Effector memory CD4-positive, alpha-beta T cell (primary cell): ENCODE measurements at places on chromosomes 2 and 18.

DNA sequence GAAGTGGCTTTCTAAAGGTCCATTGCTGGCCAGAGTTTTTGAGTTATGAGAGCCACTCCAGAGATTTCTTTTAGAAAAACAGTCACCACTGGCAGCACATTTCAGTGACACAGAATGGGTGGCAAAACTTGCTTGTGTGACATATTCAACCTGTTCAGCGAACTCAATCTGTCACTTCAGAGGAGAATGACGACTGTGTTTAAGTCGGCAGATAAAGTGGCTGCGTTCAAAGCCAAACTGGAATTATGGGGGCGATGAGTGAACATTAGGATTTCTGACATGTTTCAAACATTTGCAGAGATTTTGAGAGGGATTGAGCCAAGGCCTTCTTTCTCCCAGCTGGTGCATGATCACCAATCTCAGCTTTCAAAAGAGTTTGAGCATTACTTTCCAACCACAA is 139.6 kb upstream of the B3GNT2 start:
- no peak for DNase-seq

DNA sequence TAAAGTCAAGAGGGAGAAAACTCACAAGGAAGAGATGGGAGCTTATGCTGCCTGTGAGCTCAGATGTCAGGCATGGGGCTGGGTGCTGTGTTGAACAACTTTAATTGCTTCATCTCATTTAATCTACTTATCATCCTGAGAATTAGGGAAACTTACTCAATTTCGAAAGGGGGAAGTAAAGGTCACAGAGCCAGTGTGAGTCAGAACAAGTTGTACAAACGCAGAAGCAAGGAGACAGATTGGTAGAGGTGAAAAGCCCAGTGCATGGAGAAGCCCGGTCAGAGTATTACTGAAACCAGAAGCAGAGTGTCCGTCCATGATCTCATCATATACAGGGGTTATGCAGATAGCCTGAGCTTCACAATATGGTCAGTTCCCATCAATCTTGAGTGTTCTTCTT is 281.1 kb upstream of the POU3F3 start:
- DNase-seq = no peak

- no peak for DNase-seq
These were observed 381.6 kb downstream of the ERBB4 start for GRCh38 chr2:212157012-212157411.

DNA sequence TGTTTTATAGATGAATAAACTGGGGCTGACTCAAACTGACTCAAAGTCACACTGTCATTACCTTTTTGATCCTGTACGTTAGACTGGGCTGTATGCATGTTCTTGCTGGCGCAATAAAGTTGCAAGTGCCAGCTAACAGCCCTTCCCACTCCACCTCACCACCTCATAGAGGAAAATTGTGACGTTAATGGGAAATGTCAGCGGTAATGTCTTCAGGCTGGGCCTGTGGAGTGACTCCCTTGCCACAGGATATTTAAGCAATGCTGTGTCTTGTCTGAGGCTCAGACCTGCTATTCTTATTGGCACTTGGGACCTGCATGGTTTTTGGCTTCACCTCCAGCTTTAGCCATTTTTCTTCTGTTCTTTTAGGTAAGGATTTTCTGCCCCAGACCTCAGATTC is 25.2 kb upstream of the CASP10 start:
- no peak for DNase-seq

DNA sequence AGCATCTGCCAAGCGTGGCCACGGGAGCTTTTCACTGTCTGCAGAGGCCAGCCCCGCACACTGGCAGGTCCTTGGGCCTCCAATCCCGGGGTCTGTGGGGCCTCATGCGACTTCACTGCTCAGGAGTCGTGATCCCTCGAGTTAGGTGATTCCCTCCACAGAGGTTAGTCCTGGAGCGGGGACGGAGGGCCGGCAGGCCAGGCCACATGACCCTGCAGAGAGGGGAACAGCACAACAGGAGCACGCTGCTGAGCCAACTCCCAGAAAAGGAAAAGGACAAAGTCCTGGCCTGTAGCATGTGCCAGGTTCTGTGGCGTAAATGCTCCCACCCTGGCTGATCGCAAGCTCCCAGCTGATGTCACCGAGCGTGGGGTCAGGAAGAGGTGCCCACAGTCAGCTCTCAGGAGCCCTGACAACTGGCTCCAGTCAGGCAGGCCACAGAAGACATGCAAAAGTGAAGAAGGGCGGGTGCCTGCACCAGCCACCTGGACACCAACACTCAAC is 15.3 kb upstream of the PRLH start:
- DNase-seq = no peak

DNA sequence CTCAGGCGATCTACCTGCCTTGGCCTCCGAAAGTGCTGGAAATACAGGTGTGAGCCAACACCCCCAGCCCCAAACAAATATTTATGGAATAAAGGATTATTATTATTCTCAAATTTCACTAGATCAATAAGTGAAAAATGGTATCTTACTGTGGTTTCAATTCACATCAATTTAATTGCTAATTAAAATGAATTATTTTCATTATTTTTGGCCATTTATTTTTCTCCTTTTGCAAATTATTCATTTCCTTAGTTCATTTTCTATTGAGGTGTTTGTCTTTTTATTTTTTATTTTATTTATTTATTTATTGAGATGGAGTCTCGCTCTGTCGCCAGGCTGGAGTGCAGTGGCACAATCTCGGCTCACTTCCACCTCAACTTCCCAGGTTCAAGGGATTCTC is 11.9 kb upstream of the HS6ST1 start:
- no peak for DNase-seq

DNA sequence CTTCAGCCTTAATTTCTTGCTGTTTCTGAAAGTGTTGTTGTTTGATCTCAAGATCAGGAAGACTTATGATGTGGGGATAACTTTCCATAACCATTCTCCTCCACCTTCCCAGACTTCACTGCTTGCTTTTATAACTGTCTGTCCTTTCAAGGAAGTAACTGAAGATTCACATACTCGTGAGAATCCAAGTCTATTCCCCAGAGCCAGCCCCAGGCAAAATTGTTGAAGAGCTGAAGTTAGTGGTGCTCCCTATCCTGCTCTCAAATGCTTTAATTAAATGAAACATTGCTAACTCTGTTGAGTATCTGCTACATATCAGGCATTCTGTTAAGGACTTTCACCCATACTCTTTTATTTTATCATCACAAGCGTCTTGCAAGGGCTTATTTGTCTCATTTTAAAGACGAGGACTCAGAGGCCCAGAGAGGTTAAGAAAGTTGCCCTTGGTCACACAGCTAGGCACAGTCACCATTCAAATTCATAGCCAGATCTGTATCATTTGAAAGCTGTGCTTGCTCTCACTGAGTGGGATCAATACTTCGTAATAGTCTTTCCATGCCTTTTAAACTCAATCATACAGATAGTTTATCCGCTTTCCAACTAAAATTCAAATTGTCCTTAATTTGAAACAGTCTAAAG is 189.8 kb upstream of the TCF4 start:
- no peak for DNase-seq

DNA sequence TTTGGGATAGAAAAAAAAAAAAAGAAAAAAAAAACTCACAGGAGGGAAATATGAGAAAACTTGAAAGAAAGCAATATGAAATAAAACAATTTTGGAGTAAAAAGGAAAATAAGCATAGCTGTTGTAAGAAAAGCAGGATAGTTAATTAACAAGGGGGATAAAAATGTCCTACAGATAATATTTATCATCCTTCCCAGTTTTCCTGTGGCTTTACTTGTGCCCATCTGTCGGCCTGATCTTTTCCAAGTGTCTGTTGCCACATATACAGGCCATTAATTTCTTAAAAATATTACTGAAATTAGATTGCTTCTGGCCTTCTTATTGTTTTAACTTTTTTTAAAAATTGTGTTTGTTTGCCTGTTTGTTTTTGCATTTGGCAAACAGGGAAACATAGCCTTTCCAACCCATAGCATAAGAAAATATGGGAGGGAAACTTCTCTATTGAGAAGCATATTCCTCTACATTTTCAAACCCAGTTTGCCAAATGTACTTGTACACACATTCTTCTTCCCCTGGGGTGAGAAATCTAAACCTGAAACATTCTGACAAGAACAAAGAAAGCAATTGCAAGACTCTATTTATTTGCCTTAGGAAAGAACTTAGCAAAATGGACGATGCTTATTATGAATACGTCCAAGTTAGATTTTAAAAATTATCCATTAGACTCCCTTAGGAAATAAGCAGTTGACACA is 272.3 kb downstream of the CDH20 start:
- DNase-seq = no peak

- no peak for DNase-seq
These were observed 84.5 kb downstream of the AFF3 start for GRCh38 chr2:100057901-100058261.

DNA sequence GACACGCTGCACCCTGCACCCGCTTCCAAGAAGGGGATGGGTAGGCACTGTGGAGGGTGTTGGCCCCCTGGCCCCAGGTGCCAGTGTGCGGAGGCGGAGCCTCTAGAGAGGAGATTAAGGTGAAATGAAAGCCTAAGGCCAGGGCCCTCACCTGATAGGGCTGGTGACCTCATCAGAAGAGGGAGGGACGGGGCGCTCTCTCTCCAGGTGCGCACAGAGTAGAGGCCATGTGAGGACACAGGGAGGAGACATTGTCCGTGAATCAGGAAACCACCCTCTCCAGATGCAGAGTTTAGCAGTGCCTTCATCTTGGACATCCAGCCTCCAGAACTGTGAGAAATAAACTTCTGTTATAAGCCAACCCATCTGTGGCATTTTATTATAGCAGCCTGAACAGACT is 62.3 kb downstream of the PSMG2 start:
- DNase-seq = no peak

GRCh38 chr2:224206816-224207215 is 167.7 kb upstream of the SERPINE2 start:
- DNase-seq = no peak

GRCh38 chr2:231691251-231691772 is 17.0 kb upstream of the PTMA start:
- DNase-seq = no peak

DNA sequence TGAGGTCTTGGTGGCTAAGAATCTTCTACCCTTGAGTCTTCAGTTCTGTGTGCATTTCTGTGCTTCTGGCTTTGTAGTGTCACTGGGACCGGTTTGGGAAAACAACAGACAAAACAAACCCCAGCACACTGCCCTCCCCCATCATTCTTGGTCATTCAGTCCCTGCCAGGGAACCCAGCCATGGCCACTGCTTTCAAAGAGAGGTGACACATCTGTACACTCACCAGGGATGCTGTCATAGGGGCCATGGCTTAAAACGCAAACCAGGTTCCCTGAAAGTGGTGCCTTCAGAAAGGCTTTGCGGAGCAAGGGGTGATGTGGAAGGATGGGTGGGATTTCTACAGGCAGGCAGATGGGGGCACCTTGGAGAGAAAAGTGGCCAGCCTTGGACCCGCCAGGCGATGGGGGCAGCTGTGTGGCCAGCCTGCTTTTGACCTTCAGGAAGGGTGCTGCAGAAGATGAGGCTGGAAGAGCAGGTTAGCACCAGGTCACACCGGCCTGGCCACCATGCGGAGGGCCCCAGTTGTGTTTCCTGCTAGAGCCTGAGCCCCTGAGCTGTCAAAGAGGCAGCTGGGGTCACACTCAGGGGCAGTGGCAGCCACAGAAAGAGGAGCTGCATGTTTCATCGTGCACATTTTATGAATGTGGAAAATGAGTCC is 101.3 kb downstream of the INHBB start:
- no peak for DNase-seq

DNA sequence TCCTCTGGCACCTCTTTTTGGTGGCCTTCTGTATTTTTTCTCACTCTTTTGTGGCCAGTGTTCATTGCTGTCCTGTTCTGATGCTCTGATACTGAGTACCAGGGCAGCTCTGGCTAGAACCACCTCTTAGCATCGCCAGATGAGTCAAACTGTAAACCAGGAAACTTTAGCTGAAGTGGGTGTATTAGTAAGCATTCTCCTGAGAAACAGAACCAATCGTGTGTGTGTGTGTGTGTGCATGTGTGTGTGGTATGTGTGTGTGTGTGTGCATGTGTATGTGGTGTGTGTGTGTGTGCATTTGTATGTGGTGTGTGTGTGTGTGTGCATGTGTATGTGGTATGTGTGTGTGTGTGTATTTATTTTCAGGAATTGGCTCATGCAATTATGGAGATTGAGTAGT is 166.3 kb upstream of the SKOR2 start:
- no peak for DNase-seq

GRCh38 chr2:65130664-65131175 is 814 bp upstream of the RAB1A start:
- DNase-seq = no peak

DNA sequence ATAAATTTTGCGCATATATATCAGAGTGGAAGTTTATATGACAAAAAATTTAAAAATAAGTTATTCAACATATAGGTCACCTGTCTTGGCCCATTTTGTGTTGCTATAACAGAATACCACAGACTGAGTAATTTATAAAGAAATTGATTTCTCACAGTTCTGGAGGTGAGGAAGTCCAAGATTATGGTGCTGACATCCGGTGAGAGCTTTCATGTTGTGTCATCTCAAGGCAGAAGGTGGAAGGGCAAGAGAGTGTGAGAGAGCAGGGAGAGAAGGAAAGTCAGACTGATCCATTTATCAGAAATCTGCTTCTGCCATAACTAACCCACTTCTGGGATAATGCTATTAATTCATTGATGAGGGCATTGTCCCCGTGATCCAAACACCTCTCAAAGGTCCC is 9.0 kb upstream of the FEZ2 start:
- no peak for DNase-seq

DNA sequence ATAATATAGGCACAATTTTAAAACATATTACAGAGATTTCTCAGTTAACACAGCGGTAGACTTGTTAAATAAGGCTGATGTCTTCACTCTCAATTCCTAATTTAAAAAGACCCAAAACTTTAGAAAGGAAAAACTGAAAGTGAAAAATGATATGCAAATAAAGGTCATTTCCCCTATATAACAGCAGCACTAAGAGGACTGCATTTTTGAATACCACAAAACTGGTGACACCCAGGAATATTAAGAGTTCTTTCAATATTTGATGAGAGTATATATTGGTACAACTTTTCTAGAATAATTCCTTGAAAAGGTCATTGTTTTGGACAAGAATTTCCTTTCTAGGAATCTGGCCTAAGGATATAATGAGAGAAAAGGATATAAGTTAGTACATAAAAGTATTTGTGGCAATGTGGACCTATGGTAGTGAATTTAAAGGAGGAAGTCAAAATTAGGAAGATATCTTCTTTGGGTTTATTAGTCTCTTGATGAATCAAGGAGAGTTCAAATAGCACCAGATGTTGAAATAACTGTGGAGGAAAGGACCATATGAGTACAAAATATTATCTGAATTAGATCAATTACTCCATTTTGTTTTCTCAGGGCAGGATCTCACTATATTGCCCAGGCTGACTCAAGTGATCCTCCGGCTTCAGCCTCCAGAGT is 70.3 kb downstream of the TMEM237 start:
- no peak for DNase-seq
